ENCODE measurements at places on chromosomes 3 and 15.

DNA sequence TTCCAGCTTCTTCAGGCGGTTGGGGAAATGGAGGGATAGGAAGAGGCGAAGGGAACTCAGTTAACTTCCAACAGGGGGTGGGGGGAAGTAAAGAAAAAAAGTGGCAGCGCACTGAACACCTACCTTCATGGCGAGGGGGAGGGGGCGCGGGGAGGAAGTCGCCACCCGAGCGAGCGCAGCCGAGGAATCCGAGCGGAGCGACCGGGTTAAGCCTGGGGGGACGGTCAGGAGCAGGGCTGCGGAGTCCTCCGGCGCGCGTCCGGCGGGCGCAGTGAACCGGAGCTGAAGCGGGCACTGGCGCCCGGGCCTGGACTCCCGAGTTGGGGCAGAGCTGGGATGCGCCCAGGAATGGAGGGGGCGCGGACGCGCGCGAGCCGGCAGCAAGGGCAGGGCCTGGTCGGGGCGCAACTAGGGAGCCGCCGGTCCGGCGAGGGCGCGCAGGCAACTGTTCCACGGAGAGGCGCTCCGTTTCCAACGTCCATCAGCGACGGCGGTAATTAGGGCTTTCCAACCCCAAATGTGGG is at the start of gene WNT5A:
Gene WNT5A (minus strand): TSS at position 450 of the 524 bp plus-strand sequence. CDS start 321 bp downstream, at position 129.
- no peak for DNase-seq

DNA sequence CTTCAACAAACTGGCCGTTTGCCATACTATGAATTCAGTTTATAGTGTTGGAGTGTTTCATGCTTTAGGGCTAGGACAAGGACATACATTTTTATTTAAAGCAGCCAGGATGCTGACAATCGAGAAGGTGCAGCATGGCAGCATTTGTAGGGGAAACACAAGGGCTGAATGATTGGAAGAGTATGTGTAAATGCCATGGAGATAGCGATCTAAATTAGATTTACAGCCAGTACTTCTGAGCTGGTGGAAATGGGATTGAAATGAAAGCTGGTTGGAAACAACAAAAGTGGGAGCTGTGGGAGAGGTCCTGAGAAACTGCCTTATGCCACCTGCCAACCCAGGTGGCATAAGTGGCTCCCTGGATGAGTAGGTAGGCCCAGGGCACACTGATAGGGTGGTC is 209.9 kb upstream of the MRPL3 start:
- DNase-seq = no peak

DNA sequence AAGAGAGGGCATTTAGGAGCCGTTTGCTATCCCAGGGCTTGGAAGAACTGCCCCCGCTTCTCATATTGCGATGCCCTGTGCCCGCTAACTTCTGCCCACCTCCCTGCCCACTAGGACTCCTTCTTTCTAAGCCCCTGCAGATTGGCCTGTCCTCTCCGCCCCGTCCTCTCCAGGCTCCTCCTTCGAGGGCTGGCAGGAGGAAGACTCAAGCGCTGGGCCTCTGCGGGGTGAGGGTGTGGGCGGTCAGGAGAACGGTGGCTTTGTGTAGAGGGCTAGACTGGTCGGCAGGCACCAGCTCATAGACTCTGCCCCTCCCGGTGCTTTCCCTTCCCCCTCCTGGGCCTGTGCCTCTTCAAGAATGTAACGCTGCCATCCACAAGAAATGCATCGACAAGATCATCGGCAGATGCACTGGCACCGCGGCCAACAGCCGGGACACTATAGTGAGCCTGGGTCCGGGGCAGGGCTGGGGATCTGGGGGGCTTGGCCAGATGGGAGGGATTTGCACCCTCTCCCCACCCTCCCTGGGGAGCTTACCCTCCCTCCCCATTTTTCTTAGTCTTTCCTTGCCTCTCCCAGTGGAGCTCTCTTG is 21.9 kb downstream of the PRKCD start:
- no peak for DNase-seq

DNA sequence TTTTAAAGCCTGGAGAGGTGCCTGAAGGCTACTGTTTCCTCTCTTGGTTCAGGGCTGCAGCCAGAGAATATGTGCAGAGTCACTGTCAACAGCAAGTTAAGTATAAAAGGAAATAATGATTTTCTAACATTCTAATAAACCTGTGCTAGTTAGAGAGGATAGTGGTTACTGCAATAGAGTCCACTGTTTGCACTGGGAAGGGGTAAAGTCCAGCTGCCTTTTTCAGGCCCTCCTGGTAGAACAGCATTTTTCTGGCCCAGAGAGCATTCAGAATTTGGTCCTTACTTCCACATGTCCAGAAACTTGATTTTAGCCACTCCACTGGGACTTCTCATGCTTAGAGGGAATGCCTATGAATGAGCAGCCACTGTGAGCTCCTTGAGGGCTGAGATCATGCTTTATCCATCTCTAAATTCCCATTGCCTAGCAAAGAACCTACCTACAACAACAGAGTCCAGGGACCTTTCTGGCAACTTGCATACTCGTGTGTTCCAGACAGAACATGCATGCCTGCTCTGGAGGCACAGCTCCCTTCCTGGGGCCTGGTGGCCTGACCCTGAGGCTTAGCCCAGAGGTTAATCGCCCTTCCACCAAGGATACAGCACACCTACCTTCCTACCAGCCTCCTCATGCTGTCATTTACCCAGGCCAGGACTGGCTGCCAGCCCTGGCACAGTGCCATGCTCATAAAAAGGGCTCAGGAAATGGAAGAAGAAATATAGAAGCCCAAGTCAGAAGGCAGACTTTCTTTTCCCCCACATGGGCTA is 50.3 kb upstream of the ATP13A3 start:
- DNase-seq = no peak

- DNase-seq = no peak
Measured at GRCh38 chr15:82621970-82622369, 25.2 kb downstream of the CPEB1 start.

DNA sequence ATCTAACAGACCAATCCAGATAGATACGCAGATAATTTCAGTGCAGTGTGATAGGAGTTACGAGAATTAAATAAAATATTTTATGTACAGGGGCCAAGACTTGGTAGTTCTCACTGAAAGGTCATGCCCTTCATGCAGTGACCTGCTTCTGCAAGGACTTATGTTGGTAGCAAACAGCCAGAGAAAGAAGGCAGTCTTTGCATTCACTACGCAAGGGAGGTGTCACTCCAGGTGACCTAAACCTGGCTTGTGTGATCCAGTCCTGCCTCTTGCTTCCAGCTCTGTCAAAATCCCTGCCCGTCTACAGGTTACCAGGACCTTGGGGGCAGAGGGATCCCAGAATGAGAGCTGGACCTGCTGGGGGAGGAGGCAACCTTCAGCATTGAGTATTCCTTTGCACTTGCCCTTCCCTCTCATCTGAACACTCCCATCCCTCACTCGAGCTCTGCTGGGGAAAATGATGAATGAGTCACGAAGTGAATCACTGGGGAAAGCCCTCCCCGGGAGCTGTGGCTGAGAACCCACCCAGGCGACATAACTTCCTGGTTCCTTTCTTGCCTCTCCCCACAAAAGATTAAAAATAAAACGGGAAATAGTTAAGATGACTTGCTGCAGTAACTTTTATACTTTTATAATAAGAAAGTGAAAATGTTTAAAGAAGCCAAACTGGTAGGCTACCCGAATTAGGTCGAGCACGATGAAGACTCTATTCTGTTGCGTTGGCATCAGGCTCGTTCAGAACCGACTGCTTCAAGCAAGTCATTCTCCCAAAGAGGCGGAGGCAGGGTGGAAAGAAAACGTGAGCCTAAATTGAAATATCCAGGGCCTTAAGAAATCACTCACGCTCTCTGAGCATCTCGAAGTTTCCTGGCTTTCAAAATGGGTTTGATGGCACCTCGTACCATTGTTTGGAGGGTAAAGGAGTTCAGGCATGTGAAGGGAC is 216.1 kb downstream of the SLCO3A1 start:
- no peak for DNase-seq

DNA sequence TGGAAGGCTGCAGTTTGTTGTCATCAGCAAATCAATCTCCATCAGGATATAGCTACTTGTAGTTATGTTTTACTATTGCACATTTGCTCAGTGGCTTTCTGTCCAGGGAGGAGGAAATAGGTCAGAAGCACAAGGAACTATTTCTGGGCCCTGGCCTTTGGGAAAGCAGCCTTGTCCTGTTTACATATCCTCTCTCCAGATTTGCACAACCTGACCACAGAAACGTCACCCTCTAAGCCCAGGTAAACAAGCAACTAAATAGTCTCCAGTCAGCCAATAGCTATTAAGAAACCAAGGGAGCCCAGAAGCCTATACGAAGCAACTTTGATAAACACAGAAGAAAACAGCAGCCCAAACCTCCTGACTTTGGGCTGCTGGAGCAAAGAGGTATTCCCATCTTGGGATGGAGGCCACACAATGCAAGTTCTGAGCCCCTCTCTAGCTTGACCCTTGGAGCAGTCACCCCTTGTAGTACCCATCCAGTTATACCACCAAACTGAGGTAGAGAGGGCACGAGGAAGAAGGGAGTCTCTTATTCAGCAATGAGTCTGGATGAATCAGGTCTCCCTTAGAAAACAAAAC is 2.3 kb upstream of the FEM1B start:
- no peak for DNase-seq

- no peak for DNase-seq
Measured at GRCh38 chr3:99925584-99926230, 108.0 kb downstream of the CMSS1 start.

GRCh38 chr3:25178672-25179071 is 249.4 kb upstream of the RARB start:
- no peak for DNase-seq
